Stimulated activated CD4-positive, alpha-beta T cell treated with anti-CD3 and anti-CD28 coated beads, Interleukin-1b, Interleukin-23, amount 100 ng/mL, for 48 hours (primary cell): ENCODE measurements at places on chromosomes 11 and 22.
A peak's percentile ranks its signal among the peaks of the same experiment; 100 is the strongest.

DNA sequence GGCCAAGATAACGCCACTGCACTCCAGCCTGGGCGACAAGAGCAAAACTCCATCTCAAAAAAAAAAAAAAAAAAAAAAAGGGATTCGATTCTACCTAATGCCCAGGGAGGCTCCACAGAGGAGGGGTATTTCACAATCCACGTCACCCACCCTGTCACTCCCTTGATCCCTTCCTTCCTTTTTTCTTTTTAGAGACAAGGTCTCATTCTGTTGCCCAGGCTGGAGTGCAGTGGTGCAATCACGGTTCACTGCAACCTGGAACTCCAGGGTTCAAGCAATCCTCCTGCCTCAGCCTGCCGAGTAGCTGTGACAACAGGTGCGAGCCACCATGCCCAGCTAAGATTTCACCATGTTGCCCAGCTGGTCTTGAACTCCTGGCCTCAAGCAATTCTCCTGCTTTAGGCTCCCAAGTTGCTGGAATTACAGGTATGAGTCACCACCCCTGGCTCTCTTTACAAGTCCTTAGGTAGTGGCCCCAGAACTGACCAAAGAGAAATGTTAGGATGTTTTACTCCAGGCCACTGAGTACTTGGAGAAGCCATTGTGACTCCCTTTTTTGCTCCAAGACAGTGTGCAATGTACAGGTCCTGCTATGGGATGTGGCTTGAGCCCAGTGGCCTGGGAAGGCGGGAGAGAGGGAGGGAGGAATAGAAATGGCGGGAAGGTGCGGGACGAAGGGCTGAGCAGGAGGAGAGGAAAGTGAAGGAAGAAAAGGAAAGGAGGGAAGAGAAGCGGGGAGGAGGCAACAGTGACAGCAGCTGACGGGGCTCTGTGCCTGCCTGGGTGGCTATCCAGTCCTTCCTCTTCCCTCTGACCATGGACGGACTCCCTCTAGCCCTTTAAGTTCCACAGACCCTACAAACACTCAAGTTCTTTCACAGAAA, 11.8 kb upstream of the FXYD2 start:
- no peak for DNase-seq

DNA sequence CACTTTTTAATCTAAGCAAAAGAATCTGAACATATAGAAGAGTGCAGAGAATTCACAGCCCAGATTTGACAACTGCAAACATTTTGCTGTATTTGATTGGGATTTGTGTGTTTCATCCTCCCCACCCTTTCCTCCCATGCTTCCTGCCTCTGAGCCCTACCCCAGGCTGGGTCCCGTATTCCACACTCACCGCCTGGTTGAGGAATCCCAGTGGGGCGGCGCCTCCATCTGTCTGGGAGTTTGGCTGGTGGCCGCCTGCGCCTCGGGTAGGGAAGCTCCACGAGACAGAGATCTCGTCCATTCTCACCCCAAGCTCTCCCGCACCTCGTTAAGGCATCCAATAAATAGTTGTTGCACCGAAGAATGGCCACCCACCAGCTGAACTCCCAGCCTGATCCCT, 105.9 kb upstream of the SLC22A12 start:
- no peak for DNase-seq

- DNase-seq: no peak
Measured at GRCh38 chr22:32850591-32851517, 49.3 kb downstream of the TIMP3 start.

GRCh38 chr22:41367039-41367679, 14.6 kb upstream of the TEF start:
- DNase-seq: peak; percentile 8

- no peak for DNase-seq
Measured at GRCh38 chr22:46209262-46209661, 40.8 kb downstream of the CDPF1 start.

GRCh38 chr22:19917389-19918138, 24.0 kb upstream of the COMT start:
- no peak for DNase-seq

- DNase-seq: no peak
Measured at GRCh38 chr11:130677486-130678153, 229.2 kb downstream of the ADAMTS15 start.

- DNase-seq: no peak
Measured at GRCh38 chr11:60477035-60477445, 15.5 kb upstream of the MS4A12 start.

DNA sequence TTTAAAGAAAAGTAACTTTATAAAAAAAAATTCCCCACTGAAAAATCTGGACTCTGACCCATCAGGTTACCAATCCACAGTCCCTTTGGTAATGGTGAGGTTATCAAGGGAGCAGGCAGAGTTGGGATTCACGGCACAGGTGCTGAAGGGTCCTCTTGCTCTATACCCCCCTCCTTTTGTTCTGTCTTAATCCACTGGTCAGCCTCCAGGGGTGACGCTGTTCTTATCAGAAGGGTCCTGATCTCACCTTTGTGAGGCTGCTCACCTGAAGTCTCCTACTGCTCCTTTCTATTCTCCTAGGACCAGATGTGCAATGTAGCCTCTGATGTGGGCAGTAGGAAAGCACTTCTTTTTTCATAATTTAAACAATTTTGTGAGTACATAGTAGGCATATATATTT, 80.6 kb upstream of the E2F8 start:
- no peak for DNase-seq

DNA sequence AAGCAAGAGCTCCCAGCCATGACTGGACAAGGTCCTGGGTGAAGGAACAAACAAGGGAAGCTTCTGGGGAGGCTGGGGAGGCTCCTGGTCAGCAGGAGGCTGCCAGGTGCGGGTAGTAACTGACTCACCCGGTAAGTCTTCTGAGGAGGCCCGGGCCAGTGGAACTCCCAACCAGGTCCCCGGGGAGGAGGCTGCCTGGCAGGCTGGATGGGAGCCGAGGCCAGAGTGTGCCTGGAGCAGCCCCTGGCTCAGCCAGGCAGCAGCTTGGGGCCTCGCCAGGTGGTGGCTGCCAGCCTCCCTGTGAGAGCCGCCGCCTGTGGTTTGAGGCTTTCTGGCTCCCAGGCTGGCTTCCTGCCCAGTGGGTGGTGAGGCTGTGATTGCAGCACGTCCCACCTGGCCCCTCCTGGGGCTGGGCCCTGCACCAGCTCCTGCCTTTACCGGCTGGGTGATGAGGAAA, 46.2 kb downstream of the IGF2 start:
- DNase-seq: peak; percentile 32

DNA sequence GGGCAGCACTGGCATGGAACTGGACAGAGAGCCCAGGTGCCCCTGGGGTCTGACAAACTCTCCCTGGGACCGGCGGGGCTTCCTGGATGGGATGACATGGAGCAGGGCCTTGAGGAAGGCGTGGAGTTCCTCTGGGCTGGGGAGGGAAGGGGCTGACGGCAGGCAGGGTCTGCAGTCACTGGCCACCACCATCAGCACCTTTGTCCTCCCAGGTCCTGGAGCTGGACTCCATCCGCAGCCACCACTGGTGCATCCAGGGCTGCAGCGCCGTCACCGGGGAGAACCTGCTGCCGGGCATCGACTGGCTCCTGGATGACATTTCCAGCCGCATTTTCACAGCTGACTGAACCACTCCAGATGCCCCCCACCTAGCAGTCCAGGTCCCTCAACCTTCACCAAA, 5.7 kb upstream of the SNX15 start:
- DNase-seq: no peak

DNA sequence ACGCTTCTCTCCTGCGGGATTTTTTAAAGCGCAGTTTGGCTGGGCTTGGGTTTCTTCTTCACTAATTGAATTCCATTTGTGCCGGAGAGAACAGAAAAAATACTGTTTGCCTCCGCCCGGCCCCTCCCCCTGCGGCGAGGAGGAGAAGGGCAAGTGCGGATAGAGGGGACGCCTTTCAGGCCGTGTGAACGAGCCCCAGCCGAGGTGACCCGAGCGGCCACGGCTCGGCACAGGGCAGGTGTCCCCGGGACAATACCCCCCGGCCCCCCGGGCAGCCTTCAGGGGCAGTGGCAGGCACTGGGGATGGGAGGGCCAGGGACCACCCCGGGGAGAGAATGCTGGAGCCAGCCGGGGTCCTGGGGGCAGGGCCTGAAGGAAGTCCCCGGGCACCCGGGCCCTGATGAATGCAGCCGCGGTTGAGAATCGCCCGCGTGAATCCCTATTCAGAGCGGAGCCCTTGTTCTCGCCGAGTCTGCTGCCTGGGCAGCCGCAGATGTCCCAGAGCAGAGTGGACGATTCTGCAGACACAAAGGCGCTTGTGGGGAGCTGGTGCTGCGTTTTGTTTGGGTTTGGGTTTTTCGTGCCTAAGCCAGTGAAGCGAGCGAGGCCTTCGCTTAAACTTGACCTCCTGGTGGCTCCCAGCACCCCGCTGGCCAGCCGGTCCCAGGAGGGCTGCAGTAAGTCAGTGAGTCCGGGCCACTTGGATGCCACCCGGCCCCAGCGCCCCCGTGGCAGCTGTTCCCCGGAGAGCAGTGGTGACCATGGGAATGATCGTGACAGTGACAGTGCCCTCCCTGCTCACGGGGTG, 96.0 kb downstream of the WNT7B start:
- DNase-seq: no peak

- no peak for DNase-seq
Measured at GRCh38 chr22:36982136-36982535, 37.1 kb downstream of the TST start.

GRCh38 chr22:50082961-50083461, 2.2 kb downstream of the MLC1 start:
- DNase-seq: no peak

- DNase-seq: no peak
Measured at GRCh38 chr11:12216041-12216451, 105.7 kb downstream of the MICAL2 start.

DNA sequence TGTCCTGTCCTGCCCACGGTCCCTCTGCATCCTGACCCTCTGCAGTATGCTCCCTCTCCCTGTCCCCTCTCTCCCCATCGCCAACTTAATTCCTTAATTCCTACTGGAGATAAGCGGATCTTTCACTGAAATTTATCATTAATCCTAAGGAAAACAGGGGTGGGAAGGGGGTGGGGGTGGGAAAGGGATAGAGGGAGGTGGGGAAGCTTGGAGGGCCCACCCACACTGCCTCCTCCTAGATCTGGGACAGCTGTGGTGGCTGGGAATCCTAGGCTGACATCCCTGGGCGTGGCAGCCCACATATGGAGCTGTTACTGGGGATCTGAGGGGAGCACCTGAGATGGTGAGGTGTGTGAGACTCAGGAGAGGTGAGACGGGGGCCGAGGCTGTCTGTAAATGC, 14.4 kb downstream of the NECTIN1 start:
- no peak for DNase-seq

GRCh38 chr22:22745225-22746060, 101.0 kb downstream of the GGTLC2 start:
- peak; percentile 37 for DNase-seq

- no peak for DNase-seq
Measured at GRCh38 chr11:71251151-71251721, 1.1 kb downstream of the SHANK2 start.

DNA sequence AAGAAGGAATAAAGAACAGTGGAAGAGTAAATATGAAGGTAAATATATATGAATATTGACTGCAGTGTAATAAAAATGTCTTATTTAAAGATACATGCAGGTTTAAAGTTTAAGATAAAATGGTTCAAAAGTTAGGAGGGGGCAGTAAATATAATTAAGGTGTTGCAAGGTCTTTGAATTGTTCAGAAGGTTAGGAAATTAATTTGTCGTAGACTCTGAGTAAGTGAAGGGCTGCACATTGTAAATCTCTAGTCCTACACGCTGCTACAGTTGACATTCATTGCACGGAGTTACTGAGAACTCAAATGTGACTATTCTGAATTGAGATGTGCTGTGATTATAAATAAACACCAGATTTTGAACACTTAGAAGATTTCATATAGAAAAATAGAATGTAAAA, 69.8 kb upstream of the PRODH start:
- no peak for DNase-seq

DNA sequence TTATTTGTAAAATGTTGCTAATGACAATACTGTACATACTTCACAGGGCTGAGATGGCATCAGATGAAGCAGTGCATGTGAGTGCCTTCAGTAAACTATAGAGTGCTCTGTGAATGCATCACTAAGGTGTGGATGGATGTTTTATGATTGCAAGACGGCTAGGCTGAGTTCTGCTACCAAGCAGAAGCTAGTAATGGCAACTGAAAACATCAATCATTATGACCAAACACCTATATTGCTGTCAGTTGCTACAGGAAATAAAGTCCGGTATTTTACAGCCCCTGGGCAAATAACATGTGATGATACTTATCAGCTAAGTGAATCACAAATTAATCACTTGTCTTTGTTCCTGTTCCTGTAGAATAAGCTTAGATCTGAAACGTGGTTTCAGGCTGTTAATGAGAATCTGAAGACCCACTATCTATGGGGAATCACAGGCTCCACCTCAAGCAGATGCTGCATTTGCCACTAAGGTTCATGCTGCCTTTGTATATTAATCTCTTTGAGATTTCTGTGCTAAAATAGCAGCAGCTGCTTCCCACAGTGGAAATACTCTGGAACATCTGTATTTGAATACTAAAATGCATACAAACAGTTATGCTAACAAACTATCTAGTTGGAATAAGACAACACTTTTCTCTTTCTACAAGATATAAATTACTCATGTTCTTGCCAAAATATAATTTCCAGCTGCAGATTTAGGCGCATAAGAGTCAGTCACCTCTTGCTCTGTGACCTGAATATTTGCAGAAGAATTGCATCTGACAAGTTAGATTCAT, 254.0 kb upstream of the PITPNB start:
- no peak for DNase-seq

DNA sequence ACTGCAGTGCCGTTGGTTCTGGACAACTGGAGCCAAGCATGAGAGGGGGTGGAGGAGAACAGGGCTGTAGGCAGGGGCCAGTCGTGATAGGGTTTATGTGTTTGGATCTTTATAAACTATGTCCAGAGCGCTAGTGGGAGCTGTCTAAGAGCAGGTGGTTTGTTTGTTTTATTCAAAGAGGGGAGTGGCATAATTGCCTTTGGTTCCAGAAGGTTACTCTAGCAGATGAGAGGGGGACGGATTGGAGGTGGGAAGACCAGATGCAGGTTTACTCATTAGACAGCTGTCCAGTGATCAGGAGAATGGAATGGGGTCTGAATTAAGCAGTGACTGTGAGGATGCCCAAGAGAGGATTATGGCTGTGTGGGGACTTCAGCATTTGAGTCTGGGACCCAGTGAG, 109.3 kb upstream of the TBCEL start:
- no peak for DNase-seq

GRCh38 chr11:100808904-100809491, 121.9 kb downstream of the ARHGAP42 start:
- no peak for DNase-seq

- DNase-seq: no peak
Measured at GRCh38 chr11:95884376-95884775, 39.5 kb downstream of the MTMR2 start.
